IPS DF 6.9 (cell line): ENCODE measurements at places on chromosomes 3 and 15.

GRCh38 chr3:46214751-46215352, 6.7 kb upstream of the CCR1 start:
- DNase-seq, result peak; percentile 37

DNA sequence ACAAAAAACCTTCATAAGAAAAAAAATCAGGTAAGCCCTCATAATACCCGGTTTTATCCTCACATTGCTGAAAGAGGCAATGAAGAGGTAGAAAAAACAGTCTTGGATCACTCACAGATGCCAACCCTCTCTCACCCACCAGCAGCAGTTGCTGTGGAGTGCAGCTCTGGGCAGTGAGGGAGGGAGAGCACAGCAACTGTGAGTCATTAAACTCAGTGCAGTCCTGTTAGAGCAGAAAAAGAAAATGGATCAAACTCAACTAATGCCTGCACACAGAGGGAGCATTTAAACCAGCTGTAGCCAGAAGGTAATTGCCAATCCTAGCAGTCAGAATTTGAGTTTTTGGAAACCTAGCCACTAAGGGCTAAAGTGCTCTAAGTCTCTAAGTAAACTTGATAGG, 1050.6 kb upstream of the ALCAM start:
- DNase-seq, result no peak

DNA sequence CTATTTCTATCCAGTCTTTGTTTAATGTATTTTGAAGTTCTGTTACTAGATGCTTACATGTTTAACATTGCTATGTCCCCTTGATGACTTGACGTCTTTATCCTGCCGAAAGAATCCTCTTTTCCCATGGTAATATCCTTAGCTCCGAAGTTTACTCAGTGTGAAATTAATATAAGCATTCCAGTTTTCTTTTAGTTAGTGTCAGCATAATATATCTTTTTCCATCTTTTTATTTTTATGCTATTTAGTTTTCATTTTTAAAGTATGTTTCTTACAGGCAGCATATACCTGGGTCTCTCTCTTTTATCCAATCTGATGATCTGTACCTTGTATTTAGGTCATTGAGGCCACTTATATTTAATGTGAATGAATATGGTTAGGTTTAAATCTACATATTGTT, 39.1 kb upstream of the MEF2A start:
- no peak for DNase-seq

- no peak for DNase-seq
These were observed 58.3 kb upstream of the CSPG5 start for GRCh38 chr3:47636921-47637320.

DNA sequence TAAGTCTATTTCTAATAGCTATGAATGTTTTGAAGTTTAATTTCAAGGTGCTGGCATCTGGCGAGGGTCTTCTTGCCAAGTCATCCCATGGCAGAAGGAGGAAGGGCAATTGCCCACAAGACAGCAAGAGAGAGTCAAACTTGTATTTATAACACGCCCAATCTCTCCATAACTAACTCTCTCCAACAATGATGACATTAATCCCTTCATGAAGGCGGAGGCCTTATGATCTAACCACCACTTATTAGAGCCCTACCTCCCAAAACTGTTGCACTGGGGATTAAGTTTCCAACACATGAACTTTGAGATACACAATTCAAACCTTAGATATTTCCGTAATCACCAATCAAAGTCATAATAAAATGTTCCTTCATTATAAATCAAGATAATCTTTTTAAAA, 406.9 kb downstream of the CNTN6 start:
- DNase-seq, result no peak

- DNase-seq, result no peak
These were observed 12.6 kb downstream of the SLC12A6 start for GRCh38 chr15:34324933-34325332.

GRCh38 chr15:83626171-83626802, 27.6 kb upstream of the ADAMTSL3 start:
- no peak for DNase-seq

GRCh38 chr3:36924744-36925521, 19.9 kb downstream of the TRANK1 start:
- DNase-seq, result no peak

DNA sequence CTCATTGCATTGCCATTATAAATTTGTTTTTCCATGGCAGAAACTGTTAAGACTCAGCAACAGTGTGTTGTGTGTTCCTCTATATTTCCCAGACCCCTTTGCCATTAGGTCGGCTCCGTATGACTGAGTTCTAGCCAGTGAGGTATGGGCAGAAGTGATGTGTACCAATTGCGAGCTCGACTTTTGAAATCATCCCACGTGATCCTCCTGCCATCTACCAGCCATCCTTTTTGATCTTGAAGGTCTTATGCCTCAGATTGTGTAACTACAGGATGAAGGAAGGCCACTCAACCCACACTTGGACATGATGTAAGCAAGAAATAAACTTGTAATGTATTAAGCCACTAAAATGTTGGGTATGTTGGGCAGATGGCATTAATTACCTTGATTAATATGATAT, 562.3 kb downstream of the PDCD6IP start:
- no peak for DNase-seq

DNA sequence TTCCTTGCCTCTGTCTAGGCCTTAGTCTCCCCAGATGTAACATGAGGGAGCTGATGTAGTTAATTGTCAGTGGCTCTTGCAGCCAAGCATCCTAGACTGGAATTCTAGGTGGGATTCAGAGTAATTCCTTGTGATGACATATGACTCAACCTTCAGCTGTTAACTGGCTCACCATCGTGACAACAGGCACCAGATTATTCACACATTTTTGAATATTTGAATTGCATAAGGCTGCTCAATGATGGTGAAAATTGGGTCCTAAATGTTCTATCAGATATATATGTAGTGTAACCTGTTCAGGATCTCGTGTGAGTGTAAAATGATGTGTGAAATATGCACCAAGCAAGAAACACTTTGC, 405.1 kb downstream of the LPP start:
- no peak for DNase-seq

- no peak for DNase-seq
These were observed 77.8 kb downstream of the IL20RB start for GRCh38 chr3:137035631-137036030.
